ENCODE measurements at places on chromosomes 7 and 10. TPM values are rescaled to one million over a fixed set of nuclear protein-coding genes. Genes with fewer than 3 reads are reported as not detected.

DNA sequence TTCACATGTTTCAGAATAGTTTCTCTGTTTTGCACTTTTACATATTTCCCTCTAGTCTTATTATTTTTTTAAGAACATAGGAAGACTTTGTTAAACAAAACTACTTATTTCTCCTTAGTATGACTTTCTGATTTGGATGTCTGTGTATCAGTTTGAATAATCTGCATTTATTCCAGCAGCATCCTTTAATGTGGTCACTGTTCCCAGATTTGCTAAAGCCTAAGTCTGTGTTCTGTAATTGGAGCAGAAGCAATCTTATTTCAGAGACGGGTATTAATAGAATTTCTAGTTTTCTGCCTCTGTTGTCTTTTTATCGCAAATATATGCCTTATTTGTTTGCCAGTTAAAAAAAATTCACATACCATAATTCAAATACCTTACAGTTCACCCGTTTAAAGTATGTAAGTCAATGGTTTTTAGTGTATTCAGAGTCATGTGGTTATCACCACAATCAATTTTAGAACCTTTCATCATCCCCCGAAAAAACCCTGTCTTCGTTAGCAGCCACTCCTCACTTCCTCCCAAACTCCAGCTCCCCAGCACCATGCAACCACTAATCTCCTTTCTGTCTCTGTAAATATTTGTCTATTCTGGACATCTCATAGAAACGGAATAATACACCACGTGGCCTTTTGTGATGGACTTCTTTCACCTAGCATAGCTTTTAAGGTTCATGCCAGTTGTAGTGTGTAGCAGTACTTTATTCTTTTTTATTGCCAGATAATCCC, 58.7 kb downstream of the INPP5F start:
- no peak for DNase-seq

Gene EZH2
- 20.1 TPM for polyA plus RNA-seq

GRCh38 chr10:58575491-58575890, 62.8 kb downstream of the BICC1 start:
- no peak for DNase-seq

Gene PNLIP
- not detected for polyA plus RNA-seq

GRCh38 chr10:26931223-26931622, 70.5 kb upstream of the ABI1 start:
- no peak for DNase-seq

- no peak for DNase-seq
Measured at GRCh38 chr10:124447751-124448466, 1.9 kb downstream of the NKX1-2 start.

DNA sequence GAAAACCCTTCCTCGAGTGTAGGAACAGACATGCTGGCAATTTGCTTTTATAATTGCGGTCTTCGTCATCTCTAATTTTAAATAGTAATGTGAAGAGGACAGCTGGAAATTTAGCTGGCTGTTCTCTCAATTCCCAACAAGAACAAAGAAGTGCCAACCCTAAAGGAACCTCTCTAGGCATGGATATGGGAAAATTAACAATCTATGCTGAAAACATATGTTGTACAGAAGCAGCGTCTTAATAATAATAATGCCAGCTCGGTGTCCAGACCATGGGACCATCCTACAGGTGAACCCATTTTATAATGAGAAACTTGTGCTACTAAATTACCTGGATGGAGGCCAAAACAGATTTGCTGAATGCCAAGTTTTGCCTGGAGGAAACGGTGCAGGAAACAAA, 641.4 kb upstream of the MGMT start:
- no peak for DNase-seq

Gene CNNM2
- polyA plus RNA-seq, result 2.6 TPM

DNA sequence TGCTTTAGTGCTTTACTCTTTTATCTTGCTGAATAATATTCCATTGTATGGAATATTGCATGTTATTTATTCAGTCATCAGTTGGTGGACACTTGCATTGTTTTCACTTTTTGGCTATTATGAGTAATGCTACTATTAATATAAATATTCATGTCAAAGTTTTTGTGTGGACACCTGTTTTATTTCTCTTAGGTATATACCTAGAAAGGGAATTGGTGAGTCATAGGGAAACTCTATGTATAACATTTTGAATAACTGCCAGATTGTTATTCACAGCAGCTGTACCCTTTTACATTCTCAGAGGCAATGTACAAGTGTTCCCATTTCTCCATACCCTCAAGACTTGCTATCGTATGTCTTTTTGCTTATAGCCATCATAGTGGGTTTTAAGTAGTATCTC, 268.7 kb downstream of the SEMA3A start:
- no peak for DNase-seq

DNA sequence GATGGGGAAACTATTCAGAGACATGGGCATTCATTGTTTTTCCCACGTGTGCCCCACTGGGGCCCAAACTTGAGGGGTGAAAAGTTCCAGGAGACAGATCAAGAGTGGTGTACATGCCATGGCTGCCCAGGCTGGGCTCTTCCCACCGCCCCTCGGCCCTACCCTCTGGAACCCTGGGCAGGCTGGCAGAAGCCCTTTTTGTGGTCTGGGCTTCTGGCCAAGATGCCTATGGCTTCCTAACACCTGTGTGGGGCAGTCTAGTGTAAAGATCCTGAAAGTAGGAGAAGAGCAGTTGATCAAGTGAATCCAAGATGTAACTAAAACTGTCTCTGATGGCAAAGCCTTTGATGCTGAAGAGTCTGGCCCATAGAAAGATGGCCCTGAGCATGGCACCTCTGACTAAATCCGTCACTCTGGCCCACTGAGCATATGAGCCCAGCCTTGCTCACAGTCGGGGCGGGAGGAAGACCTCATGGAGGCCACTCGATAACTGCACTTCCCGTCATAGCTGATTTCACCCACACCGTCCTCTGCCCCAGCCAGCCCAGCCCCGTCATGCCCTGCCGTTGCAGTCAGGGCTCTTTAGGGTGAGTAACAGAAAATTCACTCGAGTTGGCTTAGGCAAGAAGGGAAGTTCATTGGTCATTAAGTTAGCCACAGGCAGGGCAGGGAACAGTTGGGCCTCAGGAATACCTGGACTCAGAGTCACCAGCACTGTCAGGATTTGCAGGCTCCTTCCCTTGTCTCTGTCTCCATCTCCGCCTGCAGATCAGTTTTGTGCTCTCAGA, 37.9 kb upstream of the MTPAP start:
- no peak for DNase-seq

DNA sequence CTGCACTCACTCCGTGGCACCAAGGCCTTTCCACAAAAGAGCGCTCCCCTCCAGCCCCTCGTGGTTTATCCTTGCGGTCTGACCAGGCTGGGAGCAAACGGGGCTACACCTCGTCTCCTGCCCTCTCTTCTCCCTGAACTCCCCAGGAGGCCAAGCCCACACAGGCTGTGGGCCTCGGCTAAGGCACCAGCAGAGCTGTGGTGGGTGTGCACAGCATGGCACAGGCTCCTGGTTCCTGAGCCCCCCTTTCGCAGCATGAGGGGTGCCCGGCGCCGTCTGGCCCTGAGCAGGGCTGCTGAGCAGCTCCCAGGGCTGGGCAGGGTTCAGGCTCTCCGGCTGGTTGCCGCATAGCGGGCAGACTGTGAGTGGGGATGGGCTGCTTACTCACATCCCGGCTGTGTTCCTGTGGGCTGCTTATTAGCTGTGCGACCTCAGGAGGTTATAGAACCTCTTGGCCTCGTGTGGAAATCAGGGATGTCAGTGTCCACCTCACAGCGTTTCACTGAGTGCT, 90.4 kb downstream of the ZMIZ1 start:
- DNase-seq, result no peak

DNA sequence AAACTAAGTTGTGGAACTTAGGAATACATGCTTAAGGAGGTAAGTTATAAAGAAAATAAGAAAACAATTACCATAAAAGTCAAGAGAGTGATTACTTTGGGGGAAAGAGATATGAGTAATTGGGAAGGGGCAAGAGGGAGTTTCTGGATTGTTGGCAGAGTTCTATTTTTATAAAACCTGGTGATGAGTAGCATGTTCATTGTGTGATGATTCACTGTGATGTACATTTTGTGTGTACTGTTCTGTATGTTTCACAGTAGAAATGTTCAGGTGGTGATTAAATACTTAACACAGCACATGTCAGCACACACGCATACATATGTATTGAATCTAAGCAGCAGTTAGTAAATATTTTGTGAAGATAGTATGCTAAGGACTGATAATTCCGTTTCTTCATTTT, 9.7 kb upstream of the OIT3 start:
- no peak for DNase-seq

Gene PIK3AP1
- polyA plus RNA-seq, result 1.8 TPM

Gene AP5Z1
- polyA plus RNA-seq, result 14.1 TPM
